ENCODE measurements at places on chromosomes 13 and 19.

DNA sequence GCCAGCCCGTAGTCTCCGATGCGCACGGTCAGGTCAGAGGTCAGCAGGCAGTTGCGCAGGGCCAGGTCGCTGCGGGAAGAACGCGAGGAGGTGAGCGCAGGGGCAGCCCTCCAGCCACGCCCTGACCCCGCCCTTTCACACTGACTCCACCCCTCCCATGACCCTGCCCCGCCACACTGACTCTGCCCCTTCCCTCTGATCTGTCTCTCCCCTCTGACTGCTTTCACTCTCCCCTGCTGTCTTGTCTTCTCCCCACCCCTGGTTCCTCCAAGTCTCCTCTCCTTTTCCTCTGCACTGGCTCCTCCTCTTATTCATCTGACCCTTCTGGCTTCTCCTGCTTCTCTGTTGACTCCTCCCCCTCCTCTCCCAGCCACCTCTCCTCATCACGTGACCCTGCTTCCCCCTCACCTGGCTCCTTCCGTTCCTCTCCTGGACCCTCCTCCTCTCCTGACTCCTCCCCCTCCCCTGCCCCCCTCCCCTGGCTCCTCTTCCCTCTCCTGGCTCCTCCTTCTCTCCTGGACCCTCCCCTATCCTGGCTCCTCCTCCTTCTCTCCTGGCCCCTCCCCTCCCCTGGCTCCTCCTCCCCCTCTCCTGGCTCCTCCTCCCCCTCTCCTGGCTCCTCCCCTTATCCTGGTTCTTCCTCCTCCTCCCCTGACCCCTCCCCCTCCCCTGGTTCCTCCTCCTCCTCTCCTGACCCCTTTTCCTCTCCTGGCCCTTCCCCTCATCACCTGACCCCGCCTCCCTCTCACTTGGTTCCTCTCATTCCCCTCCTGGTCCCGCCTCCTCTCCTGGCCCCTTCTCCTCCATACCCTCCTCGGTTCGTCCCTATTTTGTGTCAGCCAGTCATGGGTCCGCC lies 9.9 kb downstream of the LMTK3 start:
- peak; percentile 67 for DNase-seq

GRCh38 chr19:48617146-48617937 lies 1.6 kb downstream of the RPL18 start:
- DNase-seq: no peak

DNA sequence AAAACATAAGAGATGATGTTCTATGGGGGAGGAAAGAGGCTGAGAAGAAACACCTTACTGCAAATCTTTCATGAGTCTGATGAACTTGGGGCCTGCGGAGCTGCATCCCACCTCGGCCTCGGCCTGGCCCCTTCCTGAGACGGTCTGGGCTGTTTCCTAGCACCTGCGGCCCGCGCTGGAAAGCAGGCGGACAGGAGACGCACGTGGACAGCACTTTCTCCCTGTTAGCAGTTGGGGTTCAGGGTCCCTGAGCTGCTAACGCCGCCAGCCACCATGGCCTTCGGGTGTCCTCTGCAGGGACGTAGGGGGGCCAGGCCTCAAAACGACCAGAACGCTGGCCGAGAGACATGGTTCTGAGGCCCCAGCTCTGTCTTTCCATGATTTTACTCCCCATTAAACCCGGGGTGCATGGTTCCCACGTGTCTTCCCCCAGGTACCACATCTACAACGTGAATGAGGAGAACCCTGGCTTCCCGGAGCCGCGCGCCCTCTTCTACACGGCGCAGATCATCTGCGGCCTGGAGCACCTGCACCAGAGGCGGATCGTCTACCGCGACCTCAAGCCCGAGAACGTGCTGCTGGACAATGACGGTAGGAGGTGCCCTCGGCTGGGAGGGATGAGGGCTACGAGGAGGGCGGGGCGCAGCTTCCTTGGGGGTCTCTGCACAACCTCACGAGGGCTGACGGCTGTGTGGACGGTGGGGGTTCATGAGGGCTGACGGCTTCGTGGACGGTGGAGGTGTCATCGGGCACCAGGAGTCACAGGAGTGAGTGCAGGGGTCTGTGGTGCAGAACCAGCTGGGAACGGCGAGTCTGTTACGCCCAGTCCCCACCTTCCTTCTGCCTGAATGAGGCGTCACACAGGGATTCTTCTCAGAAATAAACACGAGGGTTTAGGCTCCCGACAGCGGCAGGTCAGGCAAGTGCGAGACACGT lies 4.3 kb downstream of the GRK1 start:
- no peak for DNase-seq

- no peak for DNase-seq
Measured at GRCh38 chr13:42649831-42650230, 75.9 kb downstream of the TNFSF11 start.

DNA sequence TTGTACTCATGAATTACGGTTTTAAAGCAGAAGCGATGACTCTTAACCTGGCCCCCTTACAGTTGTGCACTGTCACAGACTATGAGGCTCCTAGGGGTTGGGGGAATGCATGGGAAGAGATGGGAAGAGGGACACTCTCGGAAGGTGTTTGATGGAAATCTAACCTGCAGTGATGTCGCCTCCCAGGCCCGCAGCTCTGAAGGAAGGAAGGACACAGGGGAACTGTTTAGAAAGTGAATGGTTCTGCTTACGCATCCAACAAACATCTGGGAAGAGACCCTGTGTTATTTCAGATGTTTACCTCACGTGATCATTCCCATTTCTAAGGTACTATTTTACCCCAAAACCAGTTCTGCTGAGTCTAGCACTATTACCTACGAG lies 48.0 kb upstream of the SLC7A9 start:
- DNase-seq: no peak

GRCh38 chr13:105783261-105783660 lies 752.2 kb downstream of the EFNB2 start:
- no peak for DNase-seq

GRCh38 chr19:47104680-47105079 lies 8.9 kb downstream of the ZC3H4 start:
- no peak for DNase-seq

- no peak for DNase-seq
Measured at GRCh38 chr19:54670576-54671357, 8.0 kb downstream of the LILRB4 start.

- DNase-seq: peak; percentile 43
Measured at GRCh38 chr19:38852231-38853044, 2.7 kb upstream of the HNRNPL start.

GRCh38 chr13:23674795-23675640 lies 104.8 kb downstream of the TNFRSF19 start:
- peak; percentile 90 for DNase-seq

DNA sequence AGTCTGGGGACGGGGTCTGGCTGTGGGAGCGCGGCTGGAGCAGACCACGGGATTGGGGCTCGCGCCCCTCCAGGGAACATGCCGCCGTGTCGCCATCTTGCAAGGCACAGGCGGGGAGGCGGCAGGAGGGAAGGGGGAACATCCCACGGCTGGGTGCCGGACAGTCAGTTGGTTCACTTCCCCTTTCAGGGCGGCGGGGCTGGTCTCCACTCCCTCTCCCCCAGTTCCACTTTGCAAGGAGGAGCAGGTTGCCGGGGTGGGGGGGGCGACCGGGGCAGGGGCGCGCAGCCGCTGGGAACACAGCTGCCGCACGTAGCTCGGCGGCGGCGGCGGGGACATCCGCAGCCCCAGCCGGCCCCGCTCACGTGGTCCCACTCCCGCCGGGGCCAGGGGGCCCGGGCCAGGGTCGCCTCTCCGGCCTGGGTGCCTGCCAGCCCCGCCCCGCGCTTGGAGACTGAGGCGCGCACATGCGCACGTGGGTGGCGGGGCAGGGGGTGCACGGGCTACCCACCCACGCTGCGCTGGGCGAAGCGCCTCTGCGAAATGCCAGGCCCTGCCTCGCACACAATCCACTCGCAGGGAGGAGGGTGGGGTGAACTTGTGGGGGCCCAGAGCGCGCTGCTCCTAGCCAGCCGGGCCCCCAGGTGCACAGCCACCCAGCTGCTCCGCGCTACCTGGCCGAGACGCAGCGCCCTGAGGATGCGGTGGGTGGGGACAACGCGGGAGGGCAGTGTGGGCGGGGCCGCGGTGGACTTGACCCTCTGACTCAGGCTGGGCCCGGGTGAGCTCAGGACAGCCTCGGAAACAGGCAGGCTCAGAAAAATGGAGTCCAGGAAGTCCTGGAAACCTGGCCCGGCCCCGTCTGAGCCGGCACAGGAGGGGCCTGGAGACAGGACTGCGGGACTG lies 6.4 kb downstream of the KLF16 start:
- peak; percentile 81 for DNase-seq

DNA sequence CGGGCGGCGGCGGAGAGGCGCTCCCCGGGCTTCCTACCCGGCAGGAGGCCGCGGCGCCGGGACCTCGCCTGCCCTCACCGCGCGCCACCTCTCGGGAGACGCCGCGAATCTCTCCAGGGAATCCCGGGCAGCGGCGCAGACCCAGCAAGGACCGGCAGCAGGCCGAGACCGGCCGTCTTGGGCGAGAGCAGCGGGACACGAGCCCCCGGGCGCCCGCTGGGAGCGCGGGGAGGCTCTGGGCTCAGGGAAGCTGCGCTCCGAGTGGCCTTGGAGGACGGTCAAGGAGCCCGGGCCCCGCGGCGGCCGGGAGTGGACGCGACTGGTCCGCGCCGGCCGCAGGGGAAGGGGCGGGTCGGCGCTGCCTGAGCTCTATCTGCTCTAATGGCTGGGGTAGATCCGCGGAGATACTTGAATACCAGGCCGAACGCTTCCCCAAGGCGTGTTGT lies 14.7 kb downstream of the CDX2 start:
- DNase-seq: peak; percentile 31

DNA sequence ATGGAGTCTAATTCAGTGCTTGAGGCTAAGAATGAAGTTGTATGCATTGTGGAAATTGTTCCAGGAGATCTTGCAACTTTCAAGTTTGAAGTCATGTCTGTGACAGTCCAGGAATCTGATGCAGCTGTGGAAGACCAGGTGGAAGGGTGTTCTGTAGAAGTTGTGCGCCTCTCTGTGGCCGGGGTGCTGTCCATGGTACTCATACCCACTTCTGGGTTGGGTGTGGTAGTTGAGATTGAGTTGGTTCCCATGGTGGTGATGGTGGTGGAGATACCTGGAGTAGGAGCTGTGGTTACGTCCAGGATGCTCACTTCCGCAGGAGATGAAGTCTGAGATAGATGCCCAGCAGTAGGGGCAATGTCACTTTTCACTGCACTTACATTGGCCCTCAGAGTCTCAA lies 44.3 kb downstream of the MUC16 start:
- DNase-seq: no peak

DNA sequence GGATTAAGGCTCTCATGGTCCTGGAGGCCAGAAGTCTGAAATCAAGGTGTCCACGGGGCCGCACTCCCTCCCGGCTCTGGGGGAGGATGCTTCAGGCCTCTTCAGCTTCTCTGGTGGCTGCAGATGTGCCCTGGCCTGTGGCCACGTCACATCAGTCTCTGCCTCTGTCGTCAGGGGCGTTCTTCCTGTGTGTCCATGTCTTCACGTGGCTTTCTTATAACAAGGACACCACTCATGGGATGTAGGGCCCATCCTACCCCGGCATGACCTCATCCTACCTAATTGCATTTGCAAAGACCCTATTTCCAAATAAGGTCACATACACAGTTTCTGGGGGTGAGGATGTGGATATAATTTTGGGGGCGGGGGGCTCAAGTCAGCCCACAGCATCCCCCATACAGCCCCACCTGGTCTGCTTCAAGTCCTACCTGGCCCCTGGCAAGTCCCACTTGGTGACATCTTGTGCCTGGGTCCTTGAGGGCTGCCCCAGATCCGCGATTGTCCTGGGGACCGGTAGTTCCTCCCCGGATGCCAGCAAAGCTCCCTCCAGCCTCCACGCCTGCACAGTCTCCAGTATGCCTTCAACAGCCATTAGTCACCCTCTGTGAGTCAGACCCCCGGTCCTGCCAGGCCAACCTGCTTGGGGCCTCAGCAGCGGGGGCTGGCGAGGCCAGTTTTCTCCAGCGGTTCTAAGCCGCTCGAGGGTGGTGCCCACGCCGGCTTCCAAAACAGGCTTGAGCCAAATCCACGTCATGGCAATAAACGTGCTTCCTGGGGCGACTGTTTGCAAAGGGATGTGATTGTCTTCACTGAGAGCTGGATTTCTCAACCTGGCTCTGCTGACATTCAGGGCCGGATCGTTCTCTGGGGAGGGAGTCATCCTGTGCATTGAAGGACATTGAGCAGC lies 32.2 kb downstream of the MYO9B start:
- DNase-seq: peak; percentile 96

- no peak for DNase-seq
Measured at GRCh38 chr13:33911521-33911920, 93.6 kb downstream of the RFC3 start.

DNA sequence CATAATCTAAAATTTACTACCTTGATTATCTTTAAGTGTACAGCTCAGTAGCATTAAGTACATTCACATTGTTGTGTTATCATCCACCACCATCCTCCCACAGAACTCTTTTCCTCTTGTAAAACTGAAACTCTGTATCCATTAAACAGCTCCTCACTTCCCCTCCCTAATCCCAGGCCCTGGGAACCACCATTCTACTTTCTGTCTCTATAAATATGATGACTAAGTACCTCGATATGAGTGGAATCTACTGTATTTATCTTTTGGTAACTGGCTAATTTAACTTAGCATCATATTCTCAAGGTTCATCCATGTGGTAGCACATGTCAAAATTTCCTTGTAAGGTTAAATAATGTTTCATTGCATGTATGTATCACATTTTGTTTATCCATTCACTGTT lies 49.0 kb upstream of the POMP start:
- DNase-seq: peak; percentile 92

DNA sequence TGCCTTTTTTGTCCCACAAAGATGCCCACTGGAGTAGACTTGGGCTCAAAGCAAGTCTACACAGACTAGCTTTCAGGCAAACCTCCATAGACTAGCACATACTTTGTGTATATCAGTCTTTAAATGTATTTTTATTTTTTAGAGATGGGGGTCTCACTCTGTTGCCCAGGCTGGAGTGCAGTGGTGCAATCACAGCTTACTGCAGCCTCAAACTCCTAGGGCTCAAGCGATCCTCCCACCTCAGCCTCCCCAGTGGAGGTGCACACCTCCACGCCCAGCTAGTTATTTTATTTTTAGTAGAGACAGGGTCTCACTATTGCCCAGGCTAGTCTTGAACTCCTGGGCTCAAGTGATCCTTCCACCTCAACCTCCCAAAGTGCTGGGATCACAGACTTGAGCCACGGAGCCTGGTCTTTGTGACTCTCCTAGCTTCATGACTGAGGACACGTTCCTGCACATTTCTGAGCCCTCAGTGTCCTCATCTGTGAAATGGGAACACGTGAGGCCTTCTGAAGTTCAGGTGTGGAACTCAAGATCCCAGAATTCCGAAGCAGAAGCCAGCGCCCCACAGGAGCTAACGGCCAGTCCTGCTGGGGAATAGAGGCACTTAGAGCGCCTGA lies 5.1 kb upstream of the TPM4 start:
- DNase-seq: no peak

DNA sequence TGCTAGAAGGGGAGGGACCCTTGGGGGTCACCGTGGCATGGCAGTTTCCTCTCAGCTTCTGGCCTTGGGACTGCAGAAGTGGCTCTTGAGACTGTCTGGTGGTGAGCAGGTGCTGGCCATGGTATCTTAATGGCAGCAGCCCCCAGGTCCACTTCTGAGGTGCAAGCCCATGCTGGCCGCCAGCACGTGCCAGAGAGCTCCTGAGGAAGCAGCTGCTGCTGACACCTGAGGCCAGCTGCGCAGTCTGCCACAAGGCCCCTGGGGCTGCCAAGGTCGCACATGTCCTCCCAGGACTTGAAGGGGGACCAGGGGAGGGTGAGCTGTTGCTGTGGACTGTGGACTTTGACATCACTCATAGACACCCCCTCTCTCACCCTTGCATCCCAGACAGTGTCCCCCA lies 48.0 kb downstream of the NFIX start:
- DNase-seq: no peak

- no peak for DNase-seq
Measured at GRCh38 chr13:113538689-113539058, 45.9 kb upstream of the TFDP1 start.

Data from amniotic epithelial cell (primary cell).